ENCODE measurements at places on chromosomes 3 and 15. TPM values are rescaled to one million over a fixed set of nuclear protein-coding genes. Genes with fewer than 3 reads are reported as not detected.

Gene P2RY12
- 15.0 TPM for total RNA-seq

Gene KCNH8
- total RNA-seq = 6.6 TPM

Gene A4GNT
- total RNA-seq = not detected

Gene MEIS2
- total RNA-seq = 242 TPM

Gene PARP15
- 0.49 TPM for total RNA-seq

Gene EAF2
- total RNA-seq = 2.2 TPM

Gene EPHA3
- 105 TPM for total RNA-seq
